ENCODE measurements at places on chromosomes 5 and 9.

DNA sequence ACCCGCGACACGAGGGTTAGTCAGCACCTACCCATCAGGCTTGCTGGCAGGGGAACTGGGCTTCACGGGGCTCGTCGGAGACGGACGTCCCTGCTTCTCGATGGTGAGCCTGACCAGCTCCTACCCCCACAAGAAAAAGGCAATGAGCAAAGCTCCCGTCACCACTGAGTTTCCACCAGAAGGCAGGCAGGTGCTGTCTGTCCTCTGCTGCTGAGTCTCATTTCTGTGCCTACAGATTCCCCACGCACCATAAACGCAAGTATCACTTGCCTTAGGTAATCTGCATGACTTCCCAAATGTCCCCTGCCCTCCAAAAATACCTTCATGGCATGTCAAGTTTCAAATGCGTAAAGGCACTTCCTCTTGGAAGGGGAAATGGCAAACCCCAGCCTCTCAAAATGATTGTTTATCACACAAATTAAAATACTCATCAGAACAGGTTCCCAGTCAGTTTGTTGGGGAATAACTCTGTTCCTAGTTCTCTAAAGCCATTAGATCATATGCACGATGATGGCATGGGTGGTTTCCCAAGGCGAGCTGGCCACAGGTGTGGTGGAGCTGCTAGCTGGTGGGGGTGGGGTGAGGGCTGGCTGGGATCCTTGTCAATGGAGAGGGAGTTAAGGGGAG is 85.0 kb downstream of the PRRT1B start:
- no peak for DNase-seq

DNA sequence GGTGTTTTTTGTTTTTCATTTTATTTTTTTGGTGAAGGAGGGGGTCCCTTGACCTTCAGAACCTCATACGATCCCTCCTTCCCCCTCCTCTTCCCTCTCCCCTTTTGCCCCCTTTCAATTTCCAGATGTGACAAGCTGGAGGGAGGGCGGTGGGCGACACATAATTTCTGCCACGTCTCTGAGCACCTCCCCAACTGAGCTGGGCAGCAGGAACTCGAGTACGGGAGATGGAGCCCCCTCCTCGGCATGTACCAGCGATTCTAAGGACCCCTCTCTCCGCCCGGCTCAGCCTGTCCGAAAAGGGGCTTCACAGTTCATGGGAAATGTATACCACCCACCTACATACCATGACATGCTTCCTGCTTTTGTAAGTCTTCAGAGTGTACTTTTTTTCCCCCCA is 52.4 kb downstream of the PRRC2B start:
- DNase-seq: no peak

GRCh38 chr9:102113191-102113590 is 374.7 kb upstream of the GRIN3A start:
- no peak for DNase-seq

GRCh38 chr5:124746916-124747790 is 714 bp upstream of the ZNF608 start:
- no peak for DNase-seq

DNA sequence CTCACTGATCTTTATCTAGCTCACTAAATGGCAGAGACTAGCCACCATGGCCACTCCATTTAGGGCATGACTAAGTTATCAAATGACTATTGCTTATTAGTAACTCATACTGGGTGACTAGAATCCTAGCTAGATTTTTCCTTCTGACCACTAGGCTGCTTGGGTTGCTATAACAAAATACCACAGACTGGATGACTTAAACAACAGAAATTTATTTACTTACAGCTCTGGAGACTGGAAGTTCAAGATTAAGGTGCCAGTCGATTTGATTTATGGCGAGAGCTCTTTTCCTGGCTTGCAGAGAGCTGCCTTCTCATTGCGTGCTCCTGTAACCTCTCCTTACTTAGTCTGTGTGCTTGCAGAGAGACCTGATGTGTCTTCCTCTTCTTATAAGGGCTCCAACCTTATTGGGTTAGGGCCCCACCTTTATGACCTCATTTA is 55.0 kb upstream of the APC start:
- no peak for DNase-seq

- DNase-seq: no peak
Observed at GRCh38 chr9:127706836-127707241, at the start of gene CFAP157. Gene CFAP157 (plus strand): TSS chr9:127706988. CDS start chr9:127707032, 44 bp downstream.

DNA sequence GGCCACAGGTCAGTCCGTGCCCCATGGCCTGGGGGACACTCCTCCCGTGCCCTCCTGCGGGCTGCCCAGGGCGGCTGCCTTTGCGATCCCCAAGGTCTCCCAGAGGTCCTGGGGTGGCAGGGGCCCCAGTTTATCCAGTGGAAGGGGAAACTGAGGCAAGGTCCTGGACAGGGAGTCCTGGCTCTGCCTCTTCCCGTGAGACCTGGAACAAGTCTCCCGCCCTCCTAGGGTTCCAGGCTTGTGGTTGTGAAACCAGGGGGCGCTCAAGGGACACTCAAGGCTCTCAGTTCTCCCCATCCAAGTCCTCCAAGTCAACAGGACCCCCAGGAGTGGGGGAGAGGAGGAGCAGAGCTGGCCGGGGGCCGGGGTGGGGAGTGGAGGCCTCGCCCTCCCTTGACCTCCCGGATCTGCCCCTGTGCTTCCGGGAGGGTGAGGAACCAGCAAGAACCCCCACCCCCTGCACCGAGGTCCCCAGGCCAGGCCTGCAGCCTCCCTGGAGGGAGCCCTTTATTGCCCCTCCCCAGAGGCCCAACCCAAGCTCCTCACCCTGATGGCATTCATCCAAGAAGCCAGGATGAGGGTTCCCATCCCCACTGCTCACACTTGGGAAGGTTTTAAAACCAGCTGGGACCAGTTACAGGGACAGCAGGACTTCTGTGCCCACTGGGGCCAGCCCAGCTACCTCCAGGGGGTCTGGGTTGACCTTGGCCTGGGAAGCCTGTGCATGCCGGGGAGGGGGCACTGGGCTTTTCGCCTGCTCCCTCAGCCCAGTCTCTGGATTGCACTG is 24.7 kb upstream of the TMEM250 start:
- DNase-seq: no peak

DNA sequence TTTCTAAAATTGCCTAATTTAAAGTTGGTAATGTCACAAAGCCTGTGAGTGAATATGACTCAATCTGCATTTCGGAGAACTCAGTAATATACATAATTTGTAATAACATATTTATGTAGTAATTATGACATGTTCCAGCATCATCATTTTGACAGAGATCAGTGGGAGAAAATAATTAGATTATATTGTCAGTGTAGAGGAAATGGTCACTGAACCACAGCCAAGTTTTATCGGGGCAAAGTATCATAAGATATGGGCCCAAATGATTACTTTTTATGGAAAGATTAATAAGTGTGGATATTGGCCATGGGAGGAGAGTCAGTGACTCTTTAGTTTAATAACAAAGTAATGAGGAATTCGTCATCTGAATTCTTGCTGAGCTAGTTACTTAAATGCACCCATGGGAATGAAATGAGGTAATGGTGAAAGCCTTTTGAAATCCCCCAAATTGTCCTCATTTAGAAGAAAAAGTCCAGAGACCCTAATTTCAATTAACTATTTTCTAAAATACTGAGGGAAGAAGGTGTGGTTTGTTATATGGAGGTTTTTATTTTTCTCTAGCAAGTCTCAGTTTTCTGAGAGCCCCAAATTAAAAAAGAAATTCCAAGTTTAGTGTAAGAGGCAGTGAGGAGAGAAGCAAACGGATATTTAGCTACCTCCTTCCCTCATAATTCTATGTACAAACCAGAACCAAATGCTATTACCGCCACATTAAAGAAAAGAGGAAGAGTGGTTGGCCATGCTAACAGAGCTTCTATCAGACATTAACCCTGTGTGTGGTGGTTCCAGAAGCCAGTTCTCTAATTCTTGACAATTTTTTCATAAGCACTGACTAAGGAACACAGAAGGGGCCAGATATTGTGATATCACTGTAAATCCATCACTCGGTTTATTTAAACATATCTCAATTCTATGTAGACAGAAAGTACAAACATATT is 37.7 kb upstream of the MRPS30 start:
- no peak for DNase-seq

GRCh38 chr9:109238655-109239054 is 71.6 kb upstream of the FRRS1L start:
- no peak for DNase-seq

- DNase-seq: no peak
Observed at GRCh38 chr9:126626926-126627233, 13.2 kb downstream of the LMX1B start.

GRCh38 chr5:79257314-79257713 is 21.4 kb downstream of the JMY start:
- no peak for DNase-seq

- DNase-seq: no peak
Observed at GRCh38 chr9:72465593-72465984, 55.8 kb upstream of the TMC1 start.

- DNase-seq: no peak
Observed at GRCh38 chr5:10679336-10679988, 81.6 kb downstream of the DAP start.

DNA sequence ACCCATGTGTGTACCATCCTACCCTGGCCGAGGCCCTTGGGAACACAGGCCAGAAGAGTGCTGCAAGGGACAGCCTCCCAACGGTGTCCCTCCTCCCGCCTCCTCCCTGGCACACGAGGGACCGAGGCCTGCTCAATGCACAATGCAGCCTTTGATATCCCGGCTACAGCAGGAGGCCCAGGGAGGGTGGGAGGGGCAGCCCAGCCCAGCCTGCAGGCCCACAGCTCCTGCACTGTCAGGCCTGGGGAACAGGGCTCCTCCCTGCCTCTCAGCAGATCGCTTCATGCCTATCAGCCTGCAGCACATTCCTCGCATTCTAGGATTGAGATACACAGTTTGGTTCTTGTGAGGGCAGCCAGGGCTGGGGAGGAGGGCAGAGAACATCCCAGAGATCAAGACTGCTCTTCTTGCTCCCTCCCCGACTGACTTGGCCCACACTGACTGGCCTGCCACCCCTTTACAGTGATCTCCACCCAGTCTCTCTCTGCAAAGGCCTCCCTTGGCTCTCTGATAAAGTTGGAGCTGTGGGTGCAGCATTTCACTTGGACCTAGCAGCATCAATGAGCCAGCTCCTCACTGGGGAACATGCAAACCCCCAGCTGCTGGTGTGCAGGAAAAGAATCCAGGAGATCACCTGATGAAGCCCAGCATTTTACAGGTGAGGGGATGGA is at the start of gene SH3TC2:
TSS of gene SH3TC2 (minus strand) at position 46 of the 671 bp plus-strand sequence. CDS start at position 6, 40 bp downstream.
- DNase-seq: no peak

GRCh38 chr5:119339965-119340364 is 15.9 kb upstream of the TNFAIP8 start:
- no peak for DNase-seq

DNA sequence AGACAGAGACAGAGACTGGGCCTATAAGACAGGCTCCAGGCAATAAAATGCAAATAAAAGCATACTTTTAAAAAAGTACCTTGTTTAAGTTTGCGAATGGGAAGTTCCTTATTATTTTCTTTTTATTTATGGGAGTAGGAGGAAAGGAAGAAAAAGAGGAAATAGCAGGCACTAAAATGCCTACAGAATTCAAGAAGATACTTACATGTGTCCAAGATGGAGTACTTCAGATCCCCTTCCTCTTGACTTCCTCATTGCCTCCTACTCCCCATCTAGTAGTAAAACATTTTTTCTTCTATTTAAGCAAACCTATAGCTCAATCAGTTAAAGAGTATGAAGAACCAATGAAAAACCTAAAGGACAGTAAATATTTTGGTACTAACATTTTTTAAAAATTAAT is 24.8 kb downstream of the GKAP1 start:
- DNase-seq: no peak

DNA sequence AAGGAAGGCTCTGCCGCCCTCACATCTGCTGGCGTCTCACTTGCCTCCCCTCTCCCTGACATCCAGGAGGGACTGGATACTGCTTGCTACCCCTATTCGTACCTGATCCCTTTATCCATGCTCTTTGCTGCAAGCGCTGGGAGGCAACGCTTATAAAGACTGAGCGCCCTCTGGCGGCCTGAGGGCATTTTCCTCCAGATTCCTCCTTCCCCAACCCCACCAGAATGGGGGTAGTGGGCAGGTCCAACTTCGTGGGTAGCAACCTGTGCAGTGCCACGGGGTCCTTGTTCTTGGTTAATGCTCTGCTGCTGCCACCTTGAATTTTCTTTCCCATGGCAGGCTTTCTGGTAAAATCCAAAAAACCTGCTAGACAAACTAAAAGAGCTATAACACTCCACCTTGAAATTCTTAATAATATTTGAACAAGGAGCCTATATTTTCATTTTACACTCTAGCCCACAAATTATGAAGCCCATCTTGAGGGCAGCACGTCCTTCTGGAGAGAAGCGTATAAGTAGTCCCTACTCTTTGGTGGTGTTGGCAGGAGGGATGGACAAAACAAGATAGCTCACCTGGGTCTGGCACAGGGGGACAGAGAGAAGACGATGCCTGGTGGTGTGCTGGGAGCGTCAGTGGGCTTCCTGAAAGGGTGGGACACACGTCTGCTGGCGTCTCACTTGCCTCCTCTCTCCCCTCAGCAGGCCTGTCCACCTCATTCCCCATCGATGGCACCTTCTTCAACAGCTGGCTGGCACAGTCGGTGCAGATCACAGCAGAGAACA is 52.5 kb downstream of the JADE2 start:
- DNase-seq: peak; percentile 72

DNA sequence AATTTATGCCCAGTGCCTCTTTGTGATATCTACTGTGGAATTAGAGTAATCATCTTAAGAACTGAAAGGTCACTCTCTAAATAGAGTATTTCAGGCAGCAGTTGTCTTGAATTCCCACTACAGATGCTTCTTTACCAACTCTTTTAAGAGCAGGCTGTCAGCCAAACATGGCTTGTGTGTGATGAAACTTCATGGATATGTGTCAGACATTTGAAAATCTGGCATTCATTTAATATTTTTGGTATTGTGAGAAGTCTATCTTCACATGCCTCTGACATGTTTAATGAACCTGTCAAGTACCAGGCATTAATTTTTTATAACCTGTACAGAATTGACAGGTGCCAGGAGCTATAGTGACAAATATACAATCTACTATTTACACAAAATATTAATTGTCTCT is 318.6 kb downstream of the CDH9 start:
- no peak for DNase-seq

DNA sequence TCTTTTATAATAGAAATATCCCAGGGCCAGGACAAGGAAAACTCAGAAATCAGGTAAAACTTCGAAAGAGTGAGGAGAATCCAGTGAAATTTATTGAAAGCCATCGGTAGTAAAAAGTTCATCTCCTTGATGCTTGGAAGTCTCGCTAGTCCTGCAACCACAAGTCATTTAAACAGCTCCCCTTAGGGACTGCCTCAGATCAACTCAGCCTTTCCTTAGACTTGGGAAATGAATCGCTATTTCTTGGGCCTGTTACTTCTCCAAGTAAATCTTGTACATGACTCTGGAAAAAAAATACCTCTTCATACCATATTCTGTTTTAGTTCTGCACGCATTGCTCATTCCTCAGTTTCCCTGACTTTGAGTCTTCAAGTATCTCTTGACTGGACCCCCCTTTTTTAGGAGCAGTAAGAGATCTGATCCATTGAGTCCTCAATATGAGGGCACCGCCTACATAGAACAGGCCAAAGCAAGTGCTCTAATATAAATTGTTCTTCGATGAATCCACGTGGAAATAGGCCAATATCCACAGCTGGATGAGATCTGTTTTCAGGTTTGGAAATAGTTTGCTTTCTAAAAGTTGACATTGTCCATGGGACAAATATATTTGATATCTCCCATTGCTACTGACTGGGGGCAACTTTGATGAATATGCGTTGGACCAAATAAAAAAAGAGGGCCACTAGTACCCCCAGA is 114.2 kb downstream of the PRDM6 start:
- no peak for DNase-seq

All from CD4-positive, alpha-beta T cell treated with Interleukin-15 for 4 hours (primary cell).